Renal cortex interstitium (tissue), 15 donors: ENCODE measurements at places on chromosomes 16 and 17. TPM values are rescaled to one million over a fixed set of nuclear protein-coding genes. Genes with fewer than 3 reads are reported as not detected.

The KRTAP4-3 gene
- not detected for polyA plus RNA-seq

The PERCC1 gene
- polyA plus RNA-seq = not detected

The SPN gene
- 2.8 TPM for polyA plus RNA-seq

DNA sequence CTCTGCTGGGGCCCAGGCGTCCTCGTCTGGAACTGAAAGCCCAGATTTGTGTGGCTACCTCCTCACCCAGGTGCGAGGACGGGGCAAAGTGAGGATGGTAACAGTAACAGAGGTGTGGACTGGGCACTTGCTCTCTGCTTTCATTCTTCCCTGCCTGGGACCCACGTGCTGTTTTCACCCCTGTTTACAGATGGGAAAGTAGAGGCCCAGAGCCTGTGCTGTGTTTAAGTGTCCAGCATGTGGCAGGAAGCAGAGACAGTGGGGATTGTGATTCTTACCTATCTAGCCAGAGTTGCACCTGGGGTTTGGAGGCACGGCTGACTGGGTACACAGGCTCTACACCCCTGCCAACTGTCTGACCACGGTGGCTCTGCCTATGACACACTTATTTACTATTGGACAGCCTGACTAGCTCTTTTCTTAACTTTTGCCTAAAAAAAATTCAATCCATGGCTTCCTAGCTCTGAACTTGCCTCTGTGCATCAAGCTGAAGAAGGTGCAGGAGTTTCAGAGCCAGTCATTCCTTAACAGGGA is 155.4 kb downstream of the CLEC16A start:
- no peak for DNase-seq

The HSD11B2 gene
- polyA plus RNA-seq = 35.1 TPM

The PRSS8 gene
- polyA plus RNA-seq = 52.9 TPM

The TBC1D3I gene
- 0.92 TPM for polyA plus RNA-seq

DNA sequence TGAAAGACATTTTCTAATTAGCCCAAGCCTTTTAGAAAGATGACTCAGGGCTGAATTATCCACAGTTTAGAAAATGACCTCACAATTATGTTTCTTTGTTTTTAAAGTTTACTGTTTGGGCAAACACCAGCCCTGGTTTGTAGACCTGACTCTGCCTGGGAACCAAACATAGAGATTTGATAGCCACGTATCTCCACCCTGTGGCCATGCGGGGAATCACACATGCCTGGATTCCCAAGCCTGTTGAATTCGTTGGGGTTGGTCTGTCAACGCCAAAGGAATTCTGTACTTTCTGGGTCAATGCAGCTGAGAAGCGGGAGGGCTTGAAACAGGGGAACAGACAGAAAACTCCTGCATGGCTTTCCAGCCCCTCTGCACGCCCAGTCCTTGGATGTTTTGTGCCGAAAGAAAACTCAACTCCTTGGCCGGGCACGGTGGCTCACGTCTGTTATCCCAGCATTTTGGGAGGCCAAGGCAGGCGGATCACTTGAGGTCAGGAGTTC is 26.9 kb downstream of the CD300A start:
- DNase-seq = peak; percentile 64

- no peak for DNase-seq
Measured at GRCh38 chr17:2232244-2232638, 71.3 kb downstream of the SMG6 start.
